ENCODE measurements at places on chromosomes 4 and X. TPM values are rescaled to one million over a fixed set of nuclear protein-coding genes. Genes with fewer than 3 reads are reported as not detected.

The IL2 gene
- total RNA-seq, result not detected

The PNMA6F gene
- not detected for total RNA-seq

The MSX1 gene
- 0.67 TPM for total RNA-seq

The PCSK1N gene
- 36.4 TPM for total RNA-seq

The TAF7L gene
- 0.17 TPM for total RNA-seq

The KIT gene
- total RNA-seq, result 0.83 TPM

The ATRX gene
- total RNA-seq, result 74.5 TPM

The ASIC5 gene
- not detected for total RNA-seq

The ZNF732 gene
- 2.7 TPM for total RNA-seq

The NLGN3 gene
- 0.21 TPM for total RNA-seq

The SPANXN4 gene
- not detected for total RNA-seq

The AMBN gene
- not detected for total RNA-seq

The MAGED4 gene
- 1.7 TPM for total RNA-seq

The MOSPD2 gene
- 21.5 TPM for total RNA-seq

The NXF2B gene
- total RNA-seq, result not detected

The MAGEC2 gene
- total RNA-seq, result not detected

The BMP2K gene
- 45.9 TPM for total RNA-seq

The JCHAIN gene
- not detected for total RNA-seq

The MAGEC3 gene
- total RNA-seq, result not detected
